Foreskin keratinocyte (primary cell): ENCODE measurements at places on chromosomes 5 and 9. TPM values are rescaled to one million over a fixed set of nuclear protein-coding genes. Genes with fewer than 3 reads are reported as not detected.

- no peak for DNase-seq
These were observed 384.5 kb downstream of the IRX1 start for GRCh38 chr5:3980156-3980555.

GRCh38 chr9:107899961-107900330, 410.4 kb upstream of the KLF4 start:
- DNase-seq, result no peak

DNA sequence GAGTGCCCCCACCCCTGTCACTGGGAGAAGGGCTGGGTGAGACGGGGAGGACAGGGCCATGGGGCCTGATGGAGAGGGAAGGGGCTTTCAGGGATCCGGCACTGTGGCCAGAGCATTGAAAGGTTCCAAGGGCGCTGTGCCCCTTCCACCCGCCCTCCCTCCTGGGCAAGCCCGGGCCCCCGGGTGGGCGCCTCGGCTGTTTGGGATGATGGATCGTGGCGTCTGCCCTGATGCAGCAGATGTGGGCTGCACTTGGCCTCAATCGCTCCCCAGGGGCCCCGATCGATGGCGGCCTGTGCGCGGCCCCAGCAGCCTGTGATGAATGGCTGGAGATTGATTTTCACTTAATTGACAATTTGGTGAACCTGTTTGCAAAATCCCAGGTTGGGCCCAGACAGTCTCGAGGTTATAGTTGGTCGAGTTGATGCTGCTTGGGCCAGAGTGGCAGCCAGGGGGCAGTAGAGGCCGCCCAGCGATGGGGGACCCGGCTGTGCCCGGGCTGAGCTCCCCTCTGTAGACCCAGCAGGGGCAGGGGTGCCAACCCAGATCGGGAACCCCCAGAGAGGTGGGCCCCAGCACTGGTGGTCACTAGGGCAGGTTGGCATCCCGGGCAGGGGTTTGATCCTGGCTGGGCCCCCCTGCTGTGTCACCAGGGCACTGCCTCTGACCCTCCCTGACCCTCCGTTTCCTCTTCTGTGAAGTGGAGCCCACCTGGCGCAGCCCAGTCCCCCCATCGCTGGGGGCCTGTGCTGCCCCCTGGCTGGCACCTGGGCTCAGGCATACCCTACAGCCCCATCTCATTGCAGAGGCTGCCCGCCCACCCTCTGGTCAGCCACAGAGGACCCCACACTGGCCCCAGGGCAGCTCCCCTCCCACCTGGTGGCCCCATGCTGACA, 34.7 kb downstream of the LHX3 start:
- no peak for DNase-seq

DNA sequence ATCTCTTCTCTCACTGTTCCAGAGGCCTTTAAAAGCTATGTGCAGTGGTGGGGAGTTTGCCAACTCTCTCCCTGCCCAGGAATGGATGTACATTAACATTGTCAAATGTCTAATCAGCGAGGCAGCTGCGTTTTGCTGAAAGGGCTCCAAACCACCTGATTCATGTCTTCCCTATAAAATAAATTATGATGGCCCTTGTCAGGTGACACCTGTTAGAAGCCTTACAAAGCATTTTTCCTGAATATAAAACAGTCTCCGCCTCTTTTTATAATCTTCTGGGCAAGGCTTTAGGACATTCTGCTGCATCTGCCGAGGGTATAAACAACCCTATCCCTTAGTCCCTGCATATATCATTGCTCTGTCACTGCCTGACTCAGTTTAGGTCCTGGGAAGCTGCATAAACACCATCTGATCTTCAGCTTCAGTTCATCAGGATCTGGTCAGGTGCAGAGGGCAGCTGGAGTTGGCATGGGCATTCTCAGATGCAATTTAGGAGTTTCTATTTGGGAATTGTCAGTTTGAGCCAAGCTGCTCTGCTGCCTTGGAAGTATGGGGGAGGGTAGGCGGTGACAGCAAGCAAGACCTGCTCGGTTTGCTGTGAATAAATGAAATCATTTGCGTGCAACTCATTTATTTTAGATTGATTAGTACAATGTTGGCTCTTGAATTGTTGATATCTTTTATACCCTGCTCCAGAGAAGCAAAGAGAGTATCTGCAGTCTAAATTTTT, 103.5 kb downstream of the ACER2 start:
- no peak for DNase-seq

Gene TAF11L5
- polyA plus RNA-seq, result not detected in 2 replicates

GRCh38 chr9:86047361-86047760, 52.0 kb downstream of the GOLM1 start:
- no peak for DNase-seq
